ENCODE measurements at places on chromosomes 7 and 10. TPM values are rescaled to one million over a fixed set of nuclear protein-coding genes. Genes with fewer than 3 reads are reported as not detected.

GRCh38 chr10:119807960-119808697 is 64.5 kb downstream of the MCMBP start:
- no peak for DNase-seq
- no peak overlapping the region for H3K4me3 ChIP-seq
- peaks cover 12% of the 10 kb centered on the region for H3K36me3 ChIP-seq
- H3K27me3 ChIP-seq: no peaks in the 10 kb centered on the region
- peaks cover 13% of the 10 kb centered on the region for H3K4me1 ChIP-seq

- H3K4me3 ChIP-seq: peak overlapping the region; percentile 41
- no peaks in the 10 kb centered on the region for H3K27me3 ChIP-seq
- H3K36me3 ChIP-seq: no peaks in the 10 kb centered on the region
- no peak overlapping the region for H3K27ac ChIP-seq
These were observed 2.0 kb downstream of the VOPP1 start for GRCh38 chr7:55570218-55570873.

GRCh38 chr10:79354141-79354540 is 6.9 kb downstream of the PPIF start:
- H3K4me3 ChIP-seq: no peak overlapping the region
- no peak overlapping the region for H3K27ac ChIP-seq
- peaks cover 2% of the 10 kb centered on the region for H3K4me1 ChIP-seq
- H3K27me3 ChIP-seq: no peaks in the 10 kb centered on the region
- no peak for DNase-seq

- no peak for DNase-seq
- H3K27ac ChIP-seq: no peak overlapping the region
- H3K4me3 ChIP-seq: no peak overlapping the region
- H3K27me3 ChIP-seq: peaks cover 2% of the 10 kb centered on the region
These were observed 695.4 kb upstream of the POM121L12 start for GRCh38 chr7:52340067-52340466.

CACNA2D1 gene
- total RNA-seq: 14.7 TPM

GRCh38 chr7:137142376-137142775 is 201.2 kb downstream of the PTN start:
- no peak overlapping the region for H3K4me3 ChIP-seq
- no peaks in the 10 kb centered on the region for H3K27me3 ChIP-seq
- peaks cover 43% of the 10 kb centered on the region for H3K4me1 ChIP-seq
- peaks cover 22% of the 10 kb centered on the region for H3K36me3 ChIP-seq

DNA sequence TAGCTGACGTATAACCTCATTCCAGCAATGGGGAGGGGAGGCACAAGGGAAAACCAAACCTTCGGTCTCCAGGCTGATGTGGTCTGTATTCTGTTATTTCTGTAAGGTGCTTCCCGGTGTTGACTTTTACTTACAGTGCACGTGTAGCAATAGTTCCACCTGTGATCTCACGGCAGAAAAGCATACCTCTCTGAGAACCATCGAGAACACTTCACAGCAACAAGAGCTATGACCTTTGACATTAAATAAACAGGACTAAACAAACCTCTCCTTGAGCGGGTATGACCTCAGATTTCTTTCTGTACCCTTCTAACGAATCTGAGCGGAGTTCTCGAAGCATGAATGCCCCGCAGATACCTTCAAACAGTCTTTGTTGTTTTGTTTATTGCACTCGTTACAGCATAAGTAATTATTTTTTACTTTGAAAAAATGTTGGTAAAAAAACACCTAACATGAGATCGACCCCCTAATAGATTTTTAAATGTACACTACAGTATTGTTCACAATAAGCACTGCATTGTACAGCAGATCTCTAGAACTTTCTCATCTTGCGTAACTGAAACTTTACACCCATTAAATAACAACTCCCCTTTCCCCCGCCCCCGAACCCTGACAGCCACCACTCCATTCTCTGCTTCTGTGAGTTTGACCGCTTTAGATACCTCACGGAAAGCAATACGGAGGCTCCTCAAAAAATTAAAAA is 282.3 kb downstream of the GATA3 start:
- no peak for DNase-seq
- peaks cover 1% of the 10 kb centered on the region for H3K4me1 ChIP-seq
- peaks cover 18% of the 10 kb centered on the region for H3K27me3 ChIP-seq
- H3K36me3 ChIP-seq: peaks cover 2% of the 10 kb centered on the region
- H3K27ac ChIP-seq: no peak overlapping the region
- no peak overlapping the region for H3K4me3 ChIP-seq

DNA sequence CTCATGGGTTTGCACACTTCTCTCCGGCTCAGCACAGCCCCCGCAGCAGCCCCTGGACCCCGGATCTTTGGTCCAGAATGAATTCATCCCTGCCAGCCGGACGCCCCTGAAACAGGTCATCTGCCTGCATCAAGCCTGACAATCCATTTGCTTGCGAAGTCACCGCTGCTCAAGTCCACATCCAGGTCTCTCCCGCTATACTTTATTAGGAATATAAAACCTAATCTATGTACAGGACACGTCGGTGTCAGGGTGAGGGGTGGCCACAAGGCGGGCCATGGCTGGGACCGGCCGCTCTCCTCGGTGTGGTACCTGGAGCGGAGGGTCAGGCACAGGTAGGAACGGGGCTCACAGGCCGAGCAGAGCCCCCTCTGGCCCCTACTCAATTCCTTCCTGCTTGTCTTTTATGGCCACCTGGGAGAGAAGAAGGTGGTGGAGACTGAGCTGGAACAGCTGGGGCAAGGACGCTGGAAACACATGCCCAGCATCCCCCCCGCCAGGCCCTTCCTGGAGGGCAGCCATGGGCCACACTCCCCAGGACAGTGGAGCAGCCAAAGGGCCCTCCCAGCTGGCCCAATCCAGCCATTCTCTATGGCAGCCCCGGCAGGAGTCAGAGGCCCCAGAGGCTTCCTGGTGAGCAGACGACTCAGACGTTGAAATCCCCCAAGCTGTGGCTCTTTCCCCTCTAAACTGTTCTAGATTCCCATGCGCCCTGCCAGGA is 5.3 kb downstream of the POLR2J start:
- H3K27ac ChIP-seq: no peak overlapping the region
- DNase-seq: no peak
- H3K4me1 ChIP-seq: no peaks in the 10 kb centered on the region
- H3K4me3 ChIP-seq: no peak overlapping the region

AGAP6 gene
- total RNA-seq: 23.2 TPM

- H3K4me3 ChIP-seq: no peak overlapping the region
- no peaks in the 10 kb centered on the region for H3K36me3 ChIP-seq
- peaks cover 23% of the 10 kb centered on the region for H3K4me1 ChIP-seq
- no peaks in the 10 kb centered on the region for H3K27me3 ChIP-seq
- no peak overlapping the region for H3K27ac ChIP-seq
These were observed 143.5 kb upstream of the LRRN3 start for GRCh38 chr7:110947408-110947807.

ENO4 gene
- 2.6 TPM for total RNA-seq

GPER1 gene
- 2.4 TPM for total RNA-seq

ZP3 gene
- total RNA-seq: not detected

GRCh38 chr7:100099452-100099851 is 1.7 kb downstream of the MCM7 start:
- H3K4me1 ChIP-seq: peaks cover 36% of the 10 kb centered on the region
- peaks cover 40% of the 10 kb centered on the region for H3K36me3 ChIP-seq
- no peak for DNase-seq

PAX4 gene
- not detected for total RNA-seq

DNA sequence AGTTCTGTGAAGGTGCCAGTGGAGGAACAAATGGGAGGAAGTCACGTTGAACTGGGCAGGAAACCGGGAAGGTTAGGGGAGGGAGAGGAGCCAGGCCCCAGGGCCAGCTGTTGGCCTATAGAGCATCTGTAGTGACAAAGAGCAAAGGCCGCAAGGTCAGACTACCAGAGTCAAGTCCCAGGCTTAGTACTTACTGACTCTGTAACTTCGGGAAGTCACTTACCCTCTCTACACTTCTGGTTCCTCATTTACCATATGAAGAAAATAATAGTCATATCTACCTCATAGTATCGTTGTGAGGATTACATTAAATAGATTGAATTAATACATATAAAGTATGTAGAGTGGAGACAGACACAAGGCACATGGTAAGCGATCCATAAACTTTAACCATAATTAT is 101.8 kb upstream of the FZD1 start:
- no peak overlapping the region for H3K4me3 ChIP-seq
- no peak for DNase-seq

DNA sequence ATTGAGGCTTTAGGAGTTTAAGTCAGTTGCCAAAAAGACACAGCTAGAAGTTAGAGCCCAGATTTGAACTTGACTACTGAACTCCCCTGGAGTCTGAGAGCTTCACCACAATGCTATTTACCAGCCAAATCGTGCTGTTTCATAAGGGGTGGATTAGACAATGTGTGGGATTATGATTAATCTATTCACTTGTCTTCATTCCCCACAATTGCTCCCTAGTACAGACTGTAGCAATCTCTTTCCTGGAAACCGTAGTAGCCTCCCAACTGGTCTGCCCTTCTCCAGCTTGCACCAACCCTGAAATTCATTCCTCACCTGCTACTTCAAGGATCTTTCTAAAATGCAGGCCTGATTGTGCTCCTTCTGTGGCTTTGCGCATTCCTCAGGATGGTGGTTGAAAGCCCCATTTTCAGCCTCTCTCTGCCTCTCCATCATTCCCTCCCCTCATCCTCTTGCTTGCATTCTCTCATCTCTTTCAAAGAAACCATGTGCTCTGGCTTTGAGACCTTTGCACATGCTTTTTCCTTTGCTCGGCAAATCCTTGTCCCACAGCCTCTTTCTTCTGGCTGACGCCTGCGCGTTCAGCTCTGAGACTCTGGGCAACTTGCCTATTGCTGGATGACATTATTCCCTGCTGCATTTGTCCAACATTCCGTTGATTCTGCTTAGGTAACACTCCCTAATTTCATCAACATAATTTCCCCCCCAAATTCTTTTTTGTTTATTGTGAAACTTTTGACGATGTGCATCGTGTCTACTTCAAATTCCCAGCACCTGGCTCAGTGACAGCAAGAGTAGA is 145.1 kb downstream of the ADRA2A start:
- no peaks in the 10 kb centered on the region for H3K4me1 ChIP-seq
- H3K27ac ChIP-seq: no peak overlapping the region
- H3K4me3 ChIP-seq: no peak overlapping the region

- H3K4me1 ChIP-seq: peaks cover 5% of the 10 kb centered on the region
- DNase-seq: no peak
- no peak overlapping the region for H3K27ac ChIP-seq
- H3K4me3 ChIP-seq: no peak overlapping the region
- peaks cover 1% of the 10 kb centered on the region for H3K36me3 ChIP-seq
- H3K27me3 ChIP-seq: peaks cover 92% of the 10 kb centered on the region
These were observed 3.1 kb downstream of the PTF1A start for GRCh38 chr10:23194966-23195845.

DNA sequence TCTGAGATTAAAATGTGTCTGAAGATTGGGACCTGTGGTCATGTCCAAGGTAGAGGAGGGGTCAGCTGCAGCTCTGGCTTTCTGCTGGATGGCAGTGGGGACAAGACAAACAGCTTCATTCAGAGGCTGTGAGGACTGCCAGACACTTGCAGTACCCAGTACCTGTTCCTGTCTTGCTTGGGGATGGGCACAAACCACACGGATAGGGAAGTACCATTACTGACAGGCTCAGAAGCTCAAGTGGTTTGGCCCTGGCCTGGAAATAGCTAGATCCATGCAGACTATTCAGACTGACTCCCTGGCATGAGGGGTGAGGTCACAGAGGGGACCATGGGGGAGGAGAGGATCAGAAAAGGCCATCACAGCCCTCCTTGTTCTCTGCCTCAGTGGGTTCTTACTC is 56.0 kb upstream of the COMTD1 start:
- no peak overlapping the region for H3K4me3 ChIP-seq
- H3K27me3 ChIP-seq: peaks cover 33% of the 10 kb centered on the region
- no peak overlapping the region for H3K27ac ChIP-seq
- DNase-seq: no peak
- H3K36me3 ChIP-seq: no peaks in the 10 kb centered on the region
- peaks cover 13% of the 10 kb centered on the region for H3K4me1 ChIP-seq

GRCh38 chr7:84238596-84238995 is 44.0 kb upstream of the SEMA3A start:
- no peak overlapping the region for H3K27ac ChIP-seq
- H3K36me3 ChIP-seq: peaks cover 19% of the 10 kb centered on the region
- no peak for DNase-seq
- peaks cover 5% of the 10 kb centered on the region for H3K4me1 ChIP-seq
- H3K4me3 ChIP-seq: no peak overlapping the region
- H3K27me3 ChIP-seq: no peaks in the 10 kb centered on the region

CCL24 gene
- not detected for total RNA-seq

DNA sequence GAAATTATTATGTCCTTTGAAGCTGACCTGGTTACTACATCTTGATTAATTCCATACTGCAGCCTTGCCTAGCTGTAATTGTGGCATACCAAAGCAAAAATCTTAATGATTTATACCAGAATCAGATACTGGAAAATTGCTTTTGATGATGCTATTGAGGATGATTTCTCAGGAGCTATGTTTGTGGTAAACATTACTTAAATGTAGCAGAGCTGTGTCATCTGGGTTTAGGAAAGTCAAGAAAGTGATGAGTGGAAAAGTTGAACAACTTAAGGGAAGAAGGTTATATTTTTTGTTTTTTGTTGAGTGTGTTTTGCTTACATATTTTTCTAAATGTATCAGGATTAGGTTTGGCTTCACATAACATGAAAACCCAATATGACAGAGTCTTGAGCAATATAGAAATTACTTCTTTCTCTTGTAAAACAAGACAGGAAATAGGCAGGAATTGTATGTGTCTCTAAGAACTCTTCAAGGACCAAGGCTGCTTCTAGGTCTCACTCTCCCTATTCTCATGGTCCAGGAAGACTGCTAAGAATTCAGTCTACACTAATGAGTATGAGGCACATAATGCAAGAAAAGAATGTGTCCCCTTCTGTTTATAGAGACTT is 87.6 kb upstream of the MTPN start:
- no peaks in the 10 kb centered on the region for H3K27me3 ChIP-seq
- H3K36me3 ChIP-seq: peaks cover 1% of the 10 kb centered on the region
- H3K4me1 ChIP-seq: peaks cover 50% of the 10 kb centered on the region
- peak overlapping the region; percentile 0 for H3K27ac ChIP-seq

- peaks cover 65% of the 10 kb centered on the region for H3K4me1 ChIP-seq
- no peaks in the 10 kb centered on the region for H3K27me3 ChIP-seq
- H3K27ac ChIP-seq: peak overlapping the region; percentile 85
- no peak overlapping the region for H3K4me3 ChIP-seq
- H3K36me3 ChIP-seq: peaks cover 21% of the 10 kb centered on the region
These were observed 7.6 kb downstream of the WDR86 start for GRCh38 chr7:151402029-151402835.

ACHE gene
- 9.2 TPM for total RNA-seq

GRCh38 chr7:107248551-107249316 is 79.9 kb downstream of the HBP1 start:
- H3K4me1 ChIP-seq: no peaks in the 10 kb centered on the region
- H3K36me3 ChIP-seq: peaks cover 46% of the 10 kb centered on the region
- DNase-seq: no peak
- H3K27ac ChIP-seq: no peak overlapping the region
- no peaks in the 10 kb centered on the region for H3K27me3 ChIP-seq

CPVL gene
- total RNA-seq: 10.7 TPM

- peaks cover 6% of the 10 kb centered on the region for H3K36me3 ChIP-seq
- no peak overlapping the region for H3K27ac ChIP-seq
- H3K4me1 ChIP-seq: peaks cover 44% of the 10 kb centered on the region
These were observed 7.3 kb downstream of the JCAD start for GRCh38 chr10:30052062-30052461.
